Islet precursor cell (in vitro differentiated cells): ENCODE measurements at places on chromosomes 1 and 21.

DNA sequence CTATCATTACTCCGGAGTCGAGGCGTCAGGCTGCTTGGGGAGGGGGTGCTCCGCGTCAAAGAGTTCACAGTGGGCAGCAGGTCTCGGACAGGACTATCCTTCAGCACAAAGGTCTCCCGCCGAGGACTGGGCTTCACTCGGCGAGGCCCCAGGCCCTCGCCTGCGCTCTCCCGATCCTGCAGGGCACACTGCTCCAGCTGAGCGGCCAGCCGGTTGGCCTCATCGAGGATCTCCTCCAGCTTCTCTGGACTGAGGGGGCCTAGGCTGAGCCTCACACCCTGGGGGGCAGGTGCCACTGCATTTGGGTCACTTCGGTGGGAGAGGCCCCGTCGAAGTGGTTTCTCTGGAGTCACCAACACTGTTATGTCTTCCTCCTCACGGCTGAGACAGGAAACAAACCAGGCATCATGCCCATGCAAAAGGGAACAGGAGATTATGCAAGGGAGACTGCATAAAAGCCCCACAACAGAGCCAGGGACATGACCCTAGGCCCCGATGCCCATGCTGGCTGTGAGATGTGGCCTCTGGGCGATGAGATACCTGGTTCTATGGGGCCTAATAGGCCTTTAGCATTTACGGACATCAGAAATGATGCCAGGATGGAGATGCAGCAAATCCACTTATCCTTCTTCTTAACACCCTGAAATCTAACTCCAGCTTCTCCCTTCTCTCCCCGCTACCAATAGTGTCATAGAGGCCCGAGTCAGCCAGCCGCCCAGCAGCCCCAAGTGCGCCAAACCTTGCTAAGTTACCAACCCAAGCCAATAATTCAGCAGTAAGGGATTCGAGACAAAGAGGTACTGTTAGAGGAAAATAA, 1.1 kb downstream of the PSRC1 start:
- DNase-seq: peak; percentile 50

GRCh38 chr1:10665226-10665625, 131.2 kb downstream of the CASZ1 start:
- DNase-seq: no peak

DNA sequence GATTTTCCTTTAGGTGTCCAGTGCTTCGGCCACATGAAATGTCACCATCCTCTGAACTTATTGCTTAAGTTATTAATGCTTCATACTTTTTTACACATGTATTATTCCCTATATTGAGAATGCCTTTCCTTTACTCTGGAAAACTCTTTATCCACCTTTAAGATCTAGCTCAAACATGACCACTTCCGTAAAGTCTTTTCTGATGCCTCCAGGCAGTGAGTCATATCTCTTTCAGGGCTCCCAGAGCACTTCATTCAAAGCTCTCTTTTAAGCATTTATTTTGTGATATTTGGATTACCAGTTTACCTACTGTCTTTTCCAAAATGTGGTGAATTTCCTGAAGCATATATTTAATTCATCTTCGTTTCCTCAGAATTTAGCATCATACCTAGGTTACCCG, 178.9 kb downstream of the HS2ST1 start:
- DNase-seq: peak; percentile 62

- no peak for DNase-seq
These were observed 237.6 kb downstream of the MRPL39 start for GRCh38 chr21:25369524-25370300.

DNA sequence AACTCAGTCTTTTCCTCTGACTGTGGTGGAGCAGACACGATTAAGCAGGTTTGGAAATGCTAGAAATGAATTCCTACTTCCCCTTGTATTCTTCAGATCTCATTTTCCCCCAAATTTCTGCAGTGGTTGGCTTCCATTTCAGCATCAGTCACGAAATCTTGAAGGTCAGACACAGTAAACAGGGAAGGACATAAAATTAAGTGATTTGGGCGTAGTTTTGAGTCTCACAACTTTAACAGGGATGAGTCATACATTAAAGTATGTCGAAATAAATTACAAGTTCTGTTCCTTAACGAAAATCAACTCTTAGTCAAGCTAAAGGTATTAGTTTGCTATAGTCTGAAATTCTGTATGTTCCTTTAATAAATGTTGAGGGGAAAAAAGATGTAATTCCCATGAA, 61.1 kb downstream of the HNRNPR start:
- no peak for DNase-seq

- no peak for DNase-seq
These were observed 95.0 kb downstream of the BEND5 start for GRCh38 chr1:48681476-48682305.
